ENCODE measurements at places on chromosomes 2 and 18.

- no peak for DNase-seq
Observed at GRCh38 chr2:30702694-30703093, 104.6 kb downstream of the CAPN13 start.

DNA sequence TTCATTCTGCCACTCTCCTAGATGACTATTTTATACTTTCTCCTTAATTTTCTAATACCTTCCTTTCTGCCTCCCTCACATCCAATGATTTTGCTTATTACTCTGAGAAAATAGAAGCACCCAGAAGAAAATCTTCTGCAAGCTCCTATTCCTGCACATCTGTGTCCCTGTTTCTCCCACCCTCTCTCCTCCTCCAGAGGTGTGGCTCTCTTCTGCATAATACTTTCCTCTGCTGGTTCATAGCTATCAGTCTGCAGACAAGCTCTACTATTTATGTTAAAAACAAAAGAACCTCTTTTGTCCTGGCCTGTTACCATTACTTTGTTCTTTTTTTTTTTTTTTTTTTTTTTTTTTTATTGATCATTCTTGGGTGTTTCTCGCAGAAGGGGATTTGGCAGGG lies 34.3 kb downstream of the ACSL3 start:
- DNase-seq = no peak

DNA sequence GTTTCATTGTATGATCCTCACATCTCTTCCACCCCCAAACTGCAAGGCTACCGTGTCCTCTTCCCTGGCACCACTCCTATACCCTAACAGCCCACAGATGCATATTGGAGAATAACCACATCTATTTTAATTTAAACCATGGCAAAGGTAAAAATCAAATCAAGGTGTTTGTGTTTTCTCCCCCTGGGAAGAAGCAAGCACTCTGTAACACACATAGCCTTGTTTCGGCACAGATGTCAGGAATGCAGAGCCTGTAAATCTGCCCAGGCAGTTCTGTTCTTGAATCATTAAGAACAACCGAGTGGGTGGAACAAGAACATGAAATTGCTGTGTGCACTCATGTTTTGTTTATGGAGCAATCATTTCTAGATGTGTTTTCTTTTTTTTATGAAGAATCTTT lies 6.8 kb upstream of the COX7A2L start:
- DNase-seq = peak; percentile 36

DNA sequence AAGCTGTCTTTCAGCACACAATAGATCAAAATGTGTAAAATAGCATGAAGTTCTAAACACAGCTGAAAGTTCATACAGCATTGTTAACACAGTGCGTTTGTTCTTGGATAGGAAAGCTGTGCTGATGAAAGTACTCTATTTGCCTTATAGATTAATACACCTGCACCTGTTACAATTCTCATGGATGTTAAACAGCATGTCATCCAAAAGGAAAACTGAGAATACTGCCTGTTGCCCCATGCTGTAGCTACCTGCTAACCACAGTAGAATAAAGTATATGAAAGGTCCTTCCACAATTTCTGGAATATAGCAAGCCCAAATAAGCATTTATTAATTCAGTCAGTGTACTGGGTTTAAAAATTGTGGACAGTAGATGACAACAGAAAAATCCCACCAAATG lies 166.7 kb upstream of the DTNA start:
- no peak for DNase-seq

GRCh38 chr2:59389240-59389639 lies 1148.1 kb upstream of the FANCL start:
- DNase-seq = no peak

- DNase-seq = no peak
Observed at GRCh38 chr2:220277445-220277975, 650.1 kb downstream of the SLC4A3 start.

DNA sequence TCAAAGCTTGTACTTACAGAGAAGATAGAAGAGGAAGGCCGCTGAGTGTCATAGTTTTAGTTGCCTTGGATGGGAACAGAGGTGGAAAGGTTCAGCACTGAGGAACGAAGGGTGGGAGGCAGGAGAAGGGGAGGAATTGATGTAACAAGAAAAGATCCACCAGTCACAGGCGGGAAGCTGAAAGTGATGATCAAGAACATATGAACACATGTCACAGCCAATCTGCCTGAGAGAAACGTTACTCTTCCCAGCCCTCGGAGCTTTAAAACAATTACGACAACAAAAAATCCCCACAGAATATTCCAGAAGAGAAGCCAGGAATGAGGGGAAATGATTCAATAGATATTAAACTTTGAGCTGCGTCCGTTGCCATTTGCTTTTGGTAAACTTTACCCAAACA lies 87.1 kb downstream of the TSHZ1 start:
- no peak for DNase-seq

- DNase-seq = no peak
Observed at GRCh38 chr2:102313025-102313424, 1.7 kb downstream of the IL1RL1 start.

GRCh38 chr18:21831413-21831831 lies 90.8 kb downstream of the MIB1 start:
- peak; percentile 53 for DNase-seq

DNA sequence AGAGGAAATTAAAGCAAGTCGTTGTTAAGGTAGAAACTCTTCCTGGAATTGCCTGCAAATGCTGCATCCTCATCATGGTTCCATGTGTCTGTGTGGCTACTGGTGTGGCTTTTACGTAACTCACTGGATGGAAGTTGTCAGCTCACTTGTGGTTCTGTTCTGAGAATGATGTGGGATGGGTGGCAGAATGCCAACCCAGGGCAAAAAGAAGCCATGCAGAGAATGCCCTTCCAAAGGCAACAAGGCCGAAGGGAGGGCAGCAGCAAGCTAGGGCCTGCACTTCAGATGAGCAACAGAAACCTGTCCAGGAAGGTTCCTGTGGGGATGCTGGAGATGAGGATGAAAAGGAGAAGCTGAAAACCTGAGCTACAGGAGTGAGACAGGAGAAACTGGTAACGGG lies 10.4 kb upstream of the NAPG start:
- DNase-seq = no peak

DNA sequence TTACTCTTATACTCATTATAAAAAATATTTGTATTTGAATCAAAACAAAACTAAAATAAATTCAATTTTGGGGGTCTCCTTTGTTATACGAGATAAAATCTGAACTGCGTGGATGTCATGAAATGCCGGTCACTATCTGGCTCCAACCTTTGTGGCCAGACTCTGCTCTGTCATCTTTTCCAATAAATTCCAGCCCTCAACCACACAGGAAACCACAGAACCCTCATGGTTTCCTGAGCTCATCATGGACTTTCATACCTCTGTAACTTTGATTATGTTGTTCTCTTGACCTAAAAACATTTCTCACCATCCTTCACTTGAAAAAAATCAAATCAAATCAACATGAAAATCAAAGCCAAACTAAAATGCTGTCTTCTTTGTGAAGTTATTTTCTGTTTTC lies 724.7 kb downstream of the METTL4 start:
- no peak for DNase-seq

- DNase-seq = no peak
Observed at GRCh38 chr2:73341039-73341438, 44.6 kb upstream of the ALMS1 start.

- DNase-seq = no peak
Observed at GRCh38 chr2:120345608-120346007, 328 bp upstream of the INHBB start.

DNA sequence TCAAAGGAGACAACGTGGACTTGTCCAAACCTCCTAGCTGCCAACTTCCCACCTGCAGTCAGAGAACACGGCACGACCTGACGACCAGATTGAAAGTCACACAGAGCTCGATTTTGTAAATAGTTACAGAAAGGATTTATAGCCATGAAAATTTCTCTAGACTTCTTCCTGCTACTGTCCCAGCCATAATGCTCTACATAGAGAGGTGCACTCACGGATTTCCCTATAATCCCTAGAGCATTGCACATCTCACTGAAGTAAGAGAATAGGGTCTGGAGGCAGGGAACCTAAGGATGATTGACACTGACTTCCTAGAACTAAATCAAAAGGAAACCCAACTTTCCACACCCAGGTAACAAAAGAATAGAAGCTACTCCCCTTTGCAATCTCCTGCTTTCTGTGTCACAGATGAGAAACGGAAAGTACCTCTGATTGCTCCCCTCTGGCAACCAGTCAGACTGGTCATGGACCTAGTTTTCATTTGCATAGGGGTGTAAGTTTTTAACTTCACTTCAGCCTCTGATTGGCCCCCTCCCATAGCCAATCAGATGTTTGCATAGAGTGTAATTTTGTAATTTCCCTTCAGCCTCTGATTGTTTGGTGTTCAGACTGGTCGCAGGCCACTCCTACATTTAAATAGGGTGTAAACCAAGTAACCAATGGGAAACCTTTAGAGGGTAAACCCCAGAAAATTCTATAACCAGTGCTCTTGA lies 58.6 kb upstream of the FBXO11 start:
- no peak for DNase-seq

- DNase-seq = no peak
Observed at GRCh38 chr2:69152847-69153583, 140.0 kb downstream of the ANTXR1 start.

DNA sequence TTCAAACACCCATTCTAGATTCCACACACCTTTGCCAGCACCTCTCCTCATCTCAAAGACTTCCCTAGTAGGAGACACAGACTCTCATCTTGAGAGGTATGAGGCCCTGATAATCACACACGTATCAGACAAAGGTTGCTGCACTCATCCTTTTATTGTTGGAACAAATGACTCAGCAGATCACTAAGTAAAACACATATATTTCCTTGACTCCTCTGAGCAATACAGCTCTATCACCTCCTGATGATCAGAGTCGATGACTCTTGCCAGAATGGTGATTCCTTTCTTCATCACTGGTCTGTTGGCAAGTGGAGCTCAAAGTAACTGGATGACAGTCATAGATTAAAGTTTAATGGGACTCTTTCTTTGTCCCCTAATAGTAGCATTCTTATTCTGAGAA lies 1049.2 kb upstream of the ZEB2 start:
- no peak for DNase-seq

GRCh38 chr2:161030260-161031063 lies 129.8 kb upstream of the TANK start:
- DNase-seq = no peak

DNA sequence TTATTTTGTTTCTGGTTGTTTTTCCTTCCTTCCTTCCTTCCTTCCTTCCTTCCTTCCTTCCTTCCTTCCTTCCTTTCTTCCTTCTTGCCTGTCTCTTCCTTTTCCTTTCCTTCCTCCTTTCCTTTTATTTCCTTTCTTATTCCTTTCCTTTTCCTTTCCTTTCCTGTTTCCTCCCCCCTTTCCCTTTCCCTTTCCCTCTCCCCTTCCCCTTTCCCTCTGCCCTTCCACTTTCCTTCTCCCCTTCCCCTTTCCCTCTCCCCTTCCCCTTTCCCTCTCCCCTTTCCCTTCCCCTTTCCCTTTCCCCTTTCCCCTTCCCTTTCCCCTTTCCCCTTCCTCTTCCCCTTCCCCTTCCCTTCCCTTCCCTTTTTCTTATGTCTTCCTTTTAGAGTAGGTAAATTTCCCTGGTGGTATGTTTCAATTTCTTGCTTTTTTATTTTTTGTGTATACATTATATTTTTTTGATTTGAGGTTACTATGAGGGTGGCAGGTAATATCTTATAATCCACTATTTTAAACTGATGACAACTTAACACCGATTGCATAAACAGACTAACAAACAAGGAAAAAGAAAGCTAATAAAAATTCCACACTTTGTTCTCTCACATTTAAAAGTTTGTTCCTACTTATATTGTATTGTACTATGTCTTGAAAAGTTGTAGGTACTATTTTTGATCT lies 311.0 kb upstream of the FSHR start:
- no peak for DNase-seq

DNA sequence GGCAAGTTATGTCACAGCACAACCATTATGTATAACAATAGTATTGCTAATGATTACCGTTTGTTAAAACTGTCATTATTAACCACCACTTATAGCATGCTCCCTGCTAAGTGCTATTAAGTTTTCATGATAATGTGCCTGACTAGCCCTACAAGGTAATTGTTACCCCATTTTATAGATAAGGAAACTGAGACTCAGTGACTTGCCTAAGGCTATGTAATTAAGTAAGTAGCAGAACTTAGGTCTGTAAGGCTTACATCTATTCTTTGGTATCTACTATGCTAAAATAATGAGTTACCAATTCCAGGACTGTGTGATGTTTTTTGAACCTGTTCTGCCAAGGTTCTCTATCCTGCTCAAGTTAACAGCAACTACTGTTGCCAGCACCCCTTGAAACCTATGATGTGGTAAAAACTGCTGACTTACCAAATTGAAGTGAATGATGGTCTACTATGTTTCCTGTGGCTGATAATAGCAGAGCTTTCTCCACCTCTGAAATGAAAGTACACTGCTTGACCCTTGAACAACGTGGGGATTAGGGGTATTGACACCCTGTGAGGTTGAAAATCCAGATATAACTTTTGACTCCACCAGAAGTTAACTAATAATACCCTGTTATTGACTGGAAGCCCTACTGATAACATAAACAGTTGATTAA lies 18.2 kb downstream of the ACVR2A start:
- DNase-seq = no peak

GRCh38 chr2:8300216-8300615 lies 381.6 kb upstream of the ID2 start:
- DNase-seq = no peak

GRCh38 chr2:140639628-140640027 lies 1491.2 kb downstream of the LRP1B start:
- DNase-seq = no peak

DNA sequence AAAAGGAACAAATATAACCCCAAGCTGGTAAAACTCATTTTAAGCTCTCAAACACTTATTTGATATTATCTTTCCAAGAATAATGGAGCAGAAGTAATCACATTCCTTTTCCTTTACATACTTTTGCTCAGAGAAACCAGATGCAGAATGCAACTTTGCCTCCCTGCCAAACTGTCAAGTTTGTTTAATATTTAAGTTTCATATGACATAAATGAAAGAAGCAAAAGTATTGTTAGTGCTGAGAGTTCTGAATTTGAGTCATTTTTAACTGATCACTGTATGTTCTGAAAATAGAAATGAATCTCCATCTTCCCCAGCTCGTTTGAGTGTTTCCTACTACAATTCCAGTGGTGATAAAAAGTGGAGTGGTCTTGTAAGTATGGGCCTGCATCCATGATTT lies 423.4 kb downstream of the PID1 start:
- DNase-seq = no peak

GRCh38 chr18:901761-902160 lies 2.9 kb upstream of the ADCYAP1 start:
- no peak for DNase-seq

DNA sequence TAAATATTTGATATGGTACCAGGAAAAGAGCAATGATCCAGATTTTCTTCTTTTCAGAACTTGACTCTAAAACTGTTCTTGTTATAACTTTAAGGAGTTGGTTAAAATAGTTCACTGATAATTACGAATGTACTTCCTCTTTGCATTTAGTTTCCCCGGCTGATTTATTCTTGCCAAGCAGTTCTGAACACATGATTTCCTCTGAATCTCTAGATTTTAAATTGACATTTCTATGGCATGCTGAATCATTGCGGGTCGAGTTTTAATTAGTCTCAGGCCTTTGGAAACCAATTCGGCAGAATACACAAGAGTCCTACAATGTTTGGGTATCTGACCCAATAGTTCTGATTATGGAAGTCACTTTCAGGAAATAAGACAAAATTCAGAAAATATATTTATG lies 37.3 kb upstream of the DNAH7 start:
- no peak for DNase-seq

All from hippocampal formation (tissue), 2 donors.